NCI-H1436 (cell line): ENCODE measurements at places on chromosomes 4 and X.

DNA sequence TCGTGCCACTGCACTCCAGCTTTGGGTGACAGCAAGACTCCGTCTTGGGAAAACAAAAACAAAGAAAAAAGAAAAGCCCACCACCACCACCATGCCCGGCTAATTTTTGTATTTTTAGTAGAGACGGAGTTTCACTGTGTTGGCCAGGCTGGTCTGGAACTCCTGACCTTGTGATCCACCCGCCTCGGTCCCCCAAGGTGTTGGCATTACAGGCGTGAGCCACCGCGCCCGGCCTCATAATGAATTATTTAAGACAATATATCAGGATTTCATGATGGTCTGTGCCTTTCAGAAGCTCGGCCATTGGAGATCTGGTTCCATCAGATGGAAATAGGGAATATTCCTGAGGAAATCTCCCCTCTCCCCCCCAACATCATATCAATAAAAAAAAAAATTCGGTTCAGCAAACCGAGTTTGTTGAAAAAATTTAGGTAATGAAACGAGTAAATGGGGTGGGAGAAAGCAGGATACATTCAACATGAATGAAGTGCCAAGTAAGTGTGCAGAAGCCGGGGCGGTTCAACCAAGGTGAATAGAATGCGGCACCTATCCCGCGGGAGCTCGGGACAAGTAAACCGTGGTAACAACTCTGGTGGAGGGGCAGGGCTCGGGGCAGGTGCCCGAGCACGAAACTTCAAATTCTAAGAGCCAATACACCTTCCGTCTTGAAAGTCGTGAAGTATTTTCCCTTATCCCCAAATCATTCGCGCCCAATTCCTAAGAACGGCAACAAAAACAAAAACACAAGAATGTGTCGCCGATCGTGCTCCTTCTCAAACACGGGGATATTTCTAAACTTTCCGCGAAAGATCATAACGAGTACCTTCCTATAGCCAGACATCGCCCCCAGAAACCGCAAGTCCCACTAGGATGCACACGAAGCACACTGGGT, 773 bp upstream of the TXLNG start:
- DNase-seq: no peak

GRCh38 chr4:82403725-82404124, 26.5 kb downstream of the HNRNPDL start:
- no peak for DNase-seq

GRCh38 chr4:52407545-52407944, 251.6 kb downstream of the USP46 start:
- no peak for DNase-seq

- no peak for DNase-seq
Observed at GRCh38 chr4:13544606-13545393, 492 bp upstream of the NKX3-2 start.

DNA sequence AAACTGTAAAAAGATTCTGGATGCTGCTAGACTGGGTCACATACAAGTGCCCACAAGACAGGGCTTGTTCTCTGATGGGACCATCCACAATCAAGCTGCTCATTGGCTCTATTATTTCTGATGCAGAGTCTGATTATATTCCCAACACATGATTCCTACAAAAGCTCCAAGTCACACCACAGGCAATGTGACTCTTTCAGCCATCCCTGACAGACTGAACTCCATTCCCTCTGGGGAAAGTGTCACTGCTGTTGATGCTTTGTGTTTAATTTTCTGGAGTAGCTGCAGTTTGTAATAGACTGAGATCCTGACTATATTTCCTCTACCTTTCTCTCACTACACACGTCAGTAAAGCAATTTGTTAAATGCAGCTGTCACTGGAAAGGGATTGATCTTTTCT, 55.4 kb upstream of the BCLAF3 start:
- DNase-seq: no peak

GRCh38 chr4:116082808-116083366, 969.5 kb upstream of the NDST4 start:
- DNase-seq: no peak

GRCh38 chrX:40736170-40736505, 796 bp upstream of the MED14 start:
- DNase-seq: no peak

DNA sequence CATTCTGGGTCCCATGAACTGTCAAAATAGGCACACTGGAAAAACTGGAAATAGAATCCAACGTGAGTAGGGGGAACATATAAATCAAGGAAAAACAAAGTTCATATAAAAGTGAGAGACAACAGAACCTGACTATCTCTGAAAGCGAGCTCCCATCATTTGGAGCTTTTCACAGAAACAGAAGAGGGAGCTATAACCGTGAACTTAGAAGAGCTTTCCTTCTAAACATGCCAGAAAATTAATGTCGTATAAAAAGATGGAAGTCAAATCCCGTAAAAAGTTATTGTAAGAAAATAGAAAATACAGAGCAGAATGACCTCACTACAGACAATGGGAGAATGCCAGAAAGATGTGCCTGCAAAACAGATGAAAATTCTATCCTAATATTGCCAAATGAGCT, 23.9 kb upstream of the HSD17B10 start:
- no peak for DNase-seq

- DNase-seq: no peak
Observed at GRCh38 chrX:154021131-154021611, 1.5 kb upstream of the IRAK1 start.

DNA sequence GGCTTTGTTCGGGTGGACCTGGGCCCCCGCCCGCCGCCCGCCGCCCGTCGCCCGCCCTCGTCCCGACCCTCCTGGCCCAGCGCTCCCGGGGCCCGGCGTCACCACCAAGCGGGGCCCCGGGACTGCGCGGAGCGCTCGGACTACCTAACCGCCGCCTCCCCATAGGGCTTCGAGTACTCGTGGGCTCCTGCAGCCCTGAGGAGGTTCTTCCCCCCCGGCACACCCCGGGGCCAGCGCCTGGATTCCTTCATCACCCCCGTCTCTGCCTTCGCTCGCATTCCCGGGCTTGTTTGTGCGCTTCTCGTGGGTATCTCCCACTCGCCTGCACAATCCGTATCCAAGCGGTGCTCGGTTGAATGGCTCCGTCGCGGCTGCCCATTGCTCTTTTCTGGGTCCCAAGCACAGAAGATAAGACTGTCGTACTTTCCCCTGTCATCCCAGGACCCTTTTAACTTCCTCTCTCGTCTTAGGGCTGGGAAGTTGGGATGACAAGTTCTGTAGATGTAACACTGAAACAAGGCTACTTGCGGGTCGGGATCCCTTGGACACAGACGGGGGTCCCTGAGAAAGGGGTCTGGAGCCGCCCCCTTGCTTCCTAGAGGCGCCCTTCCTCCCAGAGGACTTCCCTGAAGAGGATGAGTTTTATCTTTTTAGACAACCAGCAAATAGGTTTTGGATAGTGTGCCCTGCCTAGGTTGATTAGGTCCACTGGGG, 565 bp downstream of the MOB1B start:
- no peak for DNase-seq

- no peak for DNase-seq
Observed at GRCh38 chrX:108947205-108947604, 210.8 kb upstream of the IRS4 start.

- no peak for DNase-seq
Observed at GRCh38 chrX:15315509-15315908, at the start of gene ASB11. Gene ASB11, minus strand, starts transcription at chrX:15315640. Its CDS starts 35 bp downstream, at chrX:15315605.

GRCh38 chrX:131614241-131614640, 70.4 kb downstream of the OR13H1 start:
- DNase-seq: no peak

- DNase-seq: no peak
Observed at GRCh38 chr4:70443329-70443728, 28.7 kb upstream of the MUC7 start.

GRCh38 chrX:48997455-48997854, 4.6 kb downstream of the GRIPAP1 start:
- no peak for DNase-seq

DNA sequence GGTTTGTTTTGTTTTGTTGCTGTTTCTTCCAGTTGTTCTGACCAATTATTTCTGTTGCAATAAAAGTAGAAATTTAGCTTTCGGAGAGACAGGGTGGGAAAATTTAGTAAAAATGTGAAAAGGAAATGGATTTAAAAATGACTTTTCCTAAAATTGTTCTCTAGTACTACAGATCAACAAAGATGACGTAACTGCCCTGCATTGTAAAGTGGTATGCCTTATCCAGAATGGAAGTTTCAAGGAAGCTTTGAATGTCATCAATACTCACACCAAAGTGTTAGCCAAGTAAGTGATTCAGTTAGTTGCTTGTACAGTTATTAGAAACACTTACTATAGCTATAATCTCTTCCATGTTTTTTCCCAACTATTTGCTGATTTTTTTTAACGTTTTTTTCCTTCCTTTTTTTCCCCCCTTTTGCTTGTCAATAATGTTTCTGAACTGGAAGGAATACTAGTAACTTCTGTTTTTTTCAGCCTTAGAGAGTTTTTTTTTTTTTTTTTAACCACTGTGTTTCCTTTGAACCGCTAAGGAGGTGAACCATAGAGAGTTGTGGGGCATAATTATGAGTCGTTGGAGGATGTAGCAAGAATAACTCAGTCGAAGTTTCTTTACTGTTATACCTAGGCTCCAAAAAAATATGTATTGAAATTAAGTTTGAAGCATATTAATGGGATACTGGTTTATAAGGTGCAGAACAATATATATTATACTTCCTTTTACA, 2.2 kb downstream of the SRP72 start:
- no peak for DNase-seq

DNA sequence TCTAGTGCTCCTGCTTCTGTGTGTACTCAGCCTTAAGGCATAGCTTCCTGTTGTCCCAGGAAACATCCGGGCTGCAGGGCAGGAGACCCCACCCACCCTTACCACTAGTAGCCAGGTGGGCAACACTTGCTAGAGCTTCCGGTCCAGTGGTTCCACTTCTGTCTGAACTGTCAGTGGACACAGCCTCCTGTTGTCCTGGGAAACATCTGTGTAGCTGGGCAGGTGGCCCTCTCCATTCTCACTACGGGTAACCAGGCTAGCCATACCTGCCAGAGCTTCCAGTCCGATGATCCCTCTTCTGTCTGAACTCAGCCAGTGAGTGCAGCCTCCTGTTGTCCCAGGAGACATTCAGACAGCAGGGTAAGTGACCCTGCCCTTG, 372.2 kb downstream of the INPP4B start:
- no peak for DNase-seq

DNA sequence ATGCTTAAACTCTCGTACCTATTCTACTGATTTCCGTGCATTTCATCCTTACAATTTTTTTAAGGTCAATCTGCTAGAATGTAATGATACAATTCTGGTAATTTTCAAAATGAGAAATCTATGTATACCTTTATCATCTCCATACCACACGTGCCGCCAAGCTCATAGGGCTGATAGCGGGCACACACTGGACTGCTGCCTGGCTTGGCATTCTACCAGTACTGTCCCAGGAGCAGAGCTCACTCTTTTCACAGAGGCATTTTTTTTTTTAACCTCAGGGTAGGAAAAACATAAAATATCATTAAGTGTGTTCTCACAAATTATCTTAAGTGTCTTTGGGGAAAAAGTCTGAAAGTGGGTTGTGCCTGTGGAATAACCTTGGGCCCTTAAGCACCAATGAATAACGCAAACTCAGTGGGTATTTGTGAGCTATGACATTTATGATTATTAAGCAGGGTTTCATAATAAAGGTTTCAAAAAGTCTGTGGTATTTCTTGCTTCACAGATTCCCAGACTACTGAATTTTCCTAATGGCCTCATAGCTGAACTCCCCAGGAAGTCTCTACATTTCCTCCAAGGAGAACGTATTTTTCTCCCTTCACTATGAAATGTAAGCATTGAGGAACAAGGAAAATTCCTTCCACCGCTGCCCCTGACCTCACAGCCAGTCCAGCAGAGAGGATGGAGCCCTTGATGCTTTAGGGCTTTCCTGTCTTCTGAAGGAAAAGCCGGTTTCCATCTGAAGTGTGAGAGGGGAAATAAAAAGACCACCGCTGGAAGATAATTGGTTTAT, 125.2 kb downstream of the ELOVL6 start:
- DNase-seq: no peak

DNA sequence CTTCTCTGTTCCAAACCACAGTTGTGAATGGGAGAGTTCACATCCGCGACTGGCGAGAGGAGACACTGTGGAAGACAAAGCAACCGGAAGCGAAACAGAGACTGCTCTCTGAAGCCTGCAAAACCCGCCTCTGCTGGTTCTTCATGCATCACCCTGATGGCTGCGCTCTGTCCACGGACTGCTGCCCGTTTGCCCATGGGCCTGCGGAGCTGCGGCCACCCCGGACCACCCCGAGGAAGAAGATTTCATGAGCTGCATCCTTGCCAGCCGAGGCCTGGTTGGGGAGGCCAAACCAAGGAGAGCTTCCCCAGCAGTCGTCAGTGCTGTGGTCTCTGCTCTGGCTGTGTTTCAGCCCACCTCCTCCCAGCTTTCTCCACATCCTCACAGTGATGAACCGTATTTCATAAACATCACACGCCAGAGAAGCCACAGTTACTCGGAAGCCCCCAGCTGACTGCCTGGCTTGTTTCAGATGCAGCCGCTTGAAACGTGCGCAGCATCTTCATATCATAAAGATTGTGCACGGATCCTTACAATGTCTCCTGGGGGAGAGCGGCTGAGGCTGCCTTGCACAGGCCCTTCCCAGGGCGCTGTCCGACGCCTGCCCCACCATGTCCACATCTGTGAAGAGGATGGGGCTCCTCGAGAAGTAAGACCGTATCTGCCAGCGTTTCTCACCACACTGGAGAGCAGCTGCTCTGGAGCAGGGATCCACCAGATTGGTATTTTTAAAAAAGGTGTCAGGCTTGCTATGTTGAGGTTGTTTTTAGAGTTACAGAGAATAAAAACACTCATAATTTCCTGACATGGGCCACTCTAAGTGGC, 35.4 kb downstream of the TRMT44 start:
- no peak for DNase-seq

DNA sequence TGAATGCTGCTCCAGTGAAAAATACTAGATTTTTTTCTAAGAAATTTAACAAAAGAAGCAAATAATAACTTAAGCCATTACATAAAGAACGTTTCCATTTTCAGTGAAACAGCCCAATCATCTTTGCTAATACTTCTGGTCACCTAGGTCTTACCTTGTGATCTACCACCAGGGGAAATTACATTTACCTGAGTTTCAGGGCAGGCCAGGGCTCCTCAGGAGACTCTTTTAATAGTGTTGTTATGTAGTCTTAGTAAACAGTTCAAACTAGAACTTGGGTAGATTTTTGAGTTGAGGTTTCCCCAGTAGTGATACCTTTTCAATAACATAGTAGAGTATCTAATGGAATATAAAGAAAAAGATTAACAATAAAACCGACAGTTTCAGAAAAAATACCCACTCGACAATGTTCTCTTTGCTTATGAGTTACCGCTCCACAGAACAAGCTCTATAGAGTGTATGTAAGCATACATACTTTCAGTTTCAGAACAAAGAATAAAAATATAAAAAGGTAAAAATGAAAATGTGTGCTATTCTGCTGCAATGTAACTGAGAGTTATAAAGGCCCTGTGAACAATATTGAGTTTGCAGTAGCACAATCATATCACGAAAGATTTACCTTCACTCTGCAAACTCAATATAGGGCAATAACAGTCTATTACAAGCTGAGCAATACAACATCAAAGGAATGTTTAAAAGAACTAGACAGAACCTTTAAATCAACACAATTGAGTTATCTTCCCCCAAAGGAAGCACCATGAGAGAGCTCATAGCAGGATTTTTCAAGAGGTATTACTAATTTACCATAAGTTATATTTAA, 165.8 kb downstream of the ATOH1 start:
- no peak for DNase-seq

- DNase-seq: peak; percentile 48
Observed at GRCh38 chr4:173014113-173014558, 154.5 kb upstream of the GALNT7 start.
